H1 (cell line): ENCODE measurements at places on chromosomes 11 and 22. TPM values are rescaled to one million over a fixed set of nuclear protein-coding genes. Genes with fewer than 3 reads are reported as not detected.
A peak's percentile ranks its signal among the peaks of the same experiment; 100 is the strongest.

GRCh38 chr11:35663408-35663702 is 780 bp downstream of the TRIM44 start:
- DNase-seq: no peak

DNA sequence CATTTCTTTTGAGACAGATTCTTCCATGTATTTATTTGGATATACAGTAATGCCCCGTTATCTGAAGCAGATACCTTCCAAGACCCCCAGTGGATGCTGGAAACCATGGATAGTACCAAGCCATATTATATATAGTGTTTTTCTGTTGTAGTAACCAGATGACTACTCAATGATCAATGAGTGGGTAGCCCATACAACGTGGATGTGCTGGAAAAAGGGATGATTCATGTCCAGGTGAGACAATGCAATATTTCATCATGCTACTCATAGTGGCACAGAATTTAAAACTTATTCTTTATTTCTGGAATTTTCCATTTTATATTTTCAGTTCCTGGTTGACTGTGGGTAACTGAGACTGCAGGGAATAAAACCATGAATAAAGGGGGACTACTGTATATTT is 427.5 kb downstream of the METTL15 start:
- DNase-seq: no peak

GRCh38 chr11:58639103-58639502 is 16.6 kb downstream of the CNTF start:
- no peak for DNase-seq

DNA sequence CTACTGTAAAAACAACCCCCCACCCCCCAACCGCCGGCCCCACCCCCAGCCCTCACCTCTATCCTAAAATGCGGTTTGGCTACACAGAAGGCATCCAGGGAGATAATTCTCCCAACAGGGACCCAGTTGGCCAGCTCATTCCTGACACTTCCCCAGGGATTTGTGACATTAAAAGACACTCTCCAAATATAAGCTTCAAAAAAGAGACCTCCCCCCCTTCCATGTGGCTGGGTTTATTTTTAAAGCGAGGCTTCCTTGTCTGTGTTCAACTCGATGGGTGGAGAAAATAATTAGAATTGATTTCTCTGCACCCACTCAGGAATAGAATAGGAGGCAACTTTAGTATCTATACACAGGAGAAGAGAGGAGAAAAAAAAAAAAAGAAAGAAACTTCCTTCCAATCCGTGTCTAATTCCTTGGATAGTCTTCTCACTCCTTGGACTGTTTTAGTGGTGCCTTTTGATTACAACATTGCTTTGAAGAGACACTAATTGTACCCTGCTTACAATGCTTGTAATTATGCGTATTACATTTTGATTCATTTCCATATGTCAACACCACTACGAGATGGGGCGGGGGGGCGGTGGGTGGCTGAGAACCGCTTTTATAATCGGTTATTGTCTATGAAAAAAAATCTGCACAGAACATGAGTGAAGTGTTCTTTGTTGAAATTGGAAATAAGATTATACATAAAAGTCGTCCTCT is 500.4 kb downstream of the MIAT start:
- DNase-seq: no peak

GRCh38 chr11:86416494-86416893 is 41.8 kb downstream of the CCDC81 start:
- no peak for DNase-seq

DNA sequence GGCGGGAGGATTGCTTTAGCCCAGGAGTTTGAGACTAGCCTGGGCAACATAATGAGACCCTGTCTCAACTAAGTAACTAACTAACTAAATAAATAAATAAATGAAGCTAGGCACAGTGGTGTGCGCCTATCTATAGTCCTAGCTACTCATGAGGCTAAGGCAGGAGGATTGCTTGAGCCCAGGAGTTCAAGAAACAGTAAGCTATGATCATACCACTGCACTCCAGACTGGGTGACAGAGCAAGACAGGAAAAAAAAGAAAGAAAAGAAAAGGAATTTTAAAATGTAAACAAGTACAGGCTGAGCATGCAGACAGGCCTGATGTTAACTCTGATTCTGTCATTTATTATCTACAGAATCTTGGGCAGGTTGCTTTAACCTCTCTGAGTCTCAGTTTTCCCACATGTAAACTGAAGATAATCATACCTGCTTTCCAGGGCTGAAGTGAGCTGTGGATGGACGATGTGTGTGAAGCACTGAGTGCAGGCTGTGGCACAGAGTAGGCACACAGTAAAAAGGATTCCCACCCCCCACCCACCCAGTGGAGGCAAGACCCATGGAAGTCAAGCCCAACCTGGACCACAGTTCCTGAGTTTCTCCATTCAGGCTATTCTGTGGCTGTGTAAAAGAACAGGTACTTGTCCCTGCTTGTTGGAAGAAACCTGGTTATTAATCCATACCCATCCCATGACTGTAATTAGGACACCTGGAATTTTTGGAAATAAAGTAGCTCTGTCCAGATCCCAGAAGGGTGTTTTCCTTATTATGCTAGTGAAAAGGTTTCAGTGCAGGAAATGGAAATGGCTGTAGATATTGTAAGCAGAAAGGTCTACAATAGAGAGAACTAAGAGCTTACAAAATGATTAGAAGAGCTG is 18.7 kb upstream of the SCUBE2 start:
- no peak for DNase-seq

DNA sequence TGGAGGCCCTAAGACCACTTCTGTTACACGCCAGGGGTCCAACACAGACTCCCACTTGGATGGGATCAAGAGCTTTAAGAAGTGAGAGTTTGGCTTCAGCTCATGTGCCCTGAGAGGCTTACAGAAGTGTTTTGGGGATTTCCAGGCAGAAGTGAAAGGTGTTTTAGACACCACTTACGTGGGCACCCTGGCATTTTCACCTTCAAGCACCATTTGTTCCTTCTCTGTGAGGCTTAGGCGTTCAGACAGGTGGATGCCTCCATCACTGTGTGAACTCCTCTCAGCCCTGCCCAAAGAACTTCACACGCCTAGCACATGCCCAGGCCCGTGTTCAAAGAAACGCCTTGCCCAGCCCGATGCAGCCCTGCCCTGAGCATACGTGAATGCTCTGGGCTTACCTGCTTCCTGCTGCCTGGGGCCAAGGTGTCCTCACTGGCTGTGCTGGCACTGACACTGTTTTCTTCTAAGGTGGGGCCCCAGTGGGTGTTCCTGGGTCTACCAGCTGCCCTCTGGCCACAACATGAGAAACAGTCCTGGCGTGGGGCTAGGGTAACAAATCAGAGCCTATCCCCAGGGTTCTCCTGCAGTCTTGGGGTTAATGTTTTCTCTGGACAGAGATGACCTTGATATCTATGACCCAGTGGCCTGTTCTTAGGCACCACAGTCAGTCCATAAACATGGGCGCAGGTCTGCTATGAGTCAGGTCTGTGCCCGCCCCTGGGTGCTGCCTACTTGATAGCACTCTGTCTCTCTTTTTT is 34.0 kb downstream of the AMPD3 start:
- no peak for DNase-seq

- no peak for DNase-seq
Measured at GRCh38 chr11:84687433-84687832, 939.7 kb downstream of the DLG2 start.

GRCh38 chr11:120929664-120930154 is 94.2 kb upstream of the TBCEL start:
- peak; percentile 88 for DNase-seq

The CD3D gene
- total RNA-seq: not detected in 2 replicates

- DNase-seq: no peak
Measured at GRCh38 chr22:50698546-50698945, 25.9 kb downstream of the SHANK3 start.

GRCh38 chr11:108970221-108970991 is 305.5 kb downstream of the DDX10 start:
- no peak for DNase-seq

GRCh38 chr11:122977470-122978298 is 4.0 kb downstream of the BSX start:
- peak; percentile 49 for DNase-seq

DNA sequence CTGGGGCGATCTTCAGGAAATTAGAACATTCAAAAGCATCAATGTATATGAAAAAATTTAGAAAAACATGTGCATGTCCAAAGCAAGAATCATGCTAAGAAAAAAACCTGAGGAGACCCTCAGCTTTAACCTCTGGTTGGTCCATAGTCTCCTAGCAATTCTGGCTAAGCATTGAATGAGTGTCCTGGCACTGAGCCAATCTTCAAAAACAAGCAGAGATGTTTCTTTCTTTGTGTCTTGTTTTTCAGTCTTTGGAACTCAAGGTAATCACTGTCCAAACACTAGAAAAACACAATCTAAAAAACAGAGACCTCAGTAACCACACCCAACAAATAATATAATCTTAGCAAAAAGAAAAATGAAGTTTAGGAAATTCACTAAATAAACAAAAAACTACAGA is 205.4 kb upstream of the CARD18 start:
- no peak for DNase-seq

DNA sequence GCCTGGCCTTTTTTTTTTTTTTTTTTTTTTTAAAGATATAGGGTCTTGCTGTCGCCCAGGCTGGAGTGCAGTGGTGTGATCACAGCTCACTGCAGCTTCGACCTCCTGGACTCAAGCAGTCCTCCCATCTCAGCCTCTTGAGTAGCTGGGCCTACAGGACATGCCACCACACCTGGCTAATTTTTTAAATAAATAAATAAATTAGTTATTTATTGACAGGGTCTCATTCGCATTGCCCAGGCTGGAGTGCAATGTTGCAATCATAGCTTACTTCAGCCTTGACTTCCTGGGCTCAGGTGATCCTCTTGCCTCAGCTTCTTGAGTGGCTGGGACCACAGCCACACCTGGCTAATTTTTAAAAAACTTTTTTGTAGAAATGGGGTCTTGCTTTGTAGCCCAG is 10.5 kb downstream of the AP2A2 start:
- DNase-seq: no peak

DNA sequence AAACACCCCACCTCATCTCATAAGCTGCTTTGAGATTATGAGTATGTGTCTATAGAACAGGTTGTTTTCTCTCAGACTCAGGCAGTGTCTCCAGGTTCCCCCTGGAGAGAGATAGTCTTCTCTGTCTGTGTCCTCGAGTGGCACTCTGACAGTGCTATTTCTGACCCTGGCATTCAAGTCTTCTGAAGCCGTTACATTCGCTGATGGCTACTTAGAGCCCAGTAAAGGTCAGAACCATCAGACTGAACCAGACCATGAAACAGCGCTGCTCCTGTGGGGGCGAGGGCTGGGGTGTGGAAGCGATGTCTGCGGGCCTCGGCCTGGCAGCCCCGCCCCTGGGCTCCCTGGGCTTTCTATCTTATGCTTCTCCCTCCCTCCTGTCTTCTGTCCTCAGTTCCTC is 23.5 kb downstream of the SHISA8 start:
- DNase-seq: no peak

The TRIM48 gene
- not detected in 2 replicates for total RNA-seq

- peak; percentile 29 for DNase-seq
Measured at GRCh38 chr11:78653294-78653909, 78.7 kb upstream of the NARS2 start.

The PDE3B gene
- total RNA-seq: 9.9 and 10.9 TPM in 2 replicates

The IFTAP gene
- total RNA-seq: 22.3 and 23.9 TPM in 2 replicates

The CEP126 gene
- 1.3 and 1.9 TPM in 2 replicates for total RNA-seq

The KRTAP5-10 gene
- not detected in 2 replicates for total RNA-seq

DNA sequence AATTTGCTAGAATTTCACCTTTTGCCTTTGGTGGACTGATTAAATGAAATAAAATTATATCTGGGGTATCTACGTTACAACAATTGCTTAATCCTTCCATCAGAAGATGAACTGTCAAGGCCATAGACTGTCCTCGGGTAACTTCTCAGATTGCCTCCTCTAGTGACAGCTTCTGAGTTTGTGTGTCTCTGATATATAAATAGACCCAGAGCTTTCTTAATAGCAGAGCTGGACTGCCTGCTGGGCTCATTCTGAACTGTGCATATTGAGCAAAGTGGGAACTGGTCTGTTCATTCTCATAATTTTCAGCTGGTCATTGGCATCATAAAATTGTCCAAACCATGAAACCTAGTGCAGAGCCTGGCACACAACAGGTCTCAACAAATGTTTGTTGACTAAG is 99.1 kb upstream of the GRAMD1B start:
- DNase-seq: no peak

GRCh38 chr11:61860054-61860903 is 31.1 kb downstream of the FADS3 start:
- no peak for DNase-seq

DNA sequence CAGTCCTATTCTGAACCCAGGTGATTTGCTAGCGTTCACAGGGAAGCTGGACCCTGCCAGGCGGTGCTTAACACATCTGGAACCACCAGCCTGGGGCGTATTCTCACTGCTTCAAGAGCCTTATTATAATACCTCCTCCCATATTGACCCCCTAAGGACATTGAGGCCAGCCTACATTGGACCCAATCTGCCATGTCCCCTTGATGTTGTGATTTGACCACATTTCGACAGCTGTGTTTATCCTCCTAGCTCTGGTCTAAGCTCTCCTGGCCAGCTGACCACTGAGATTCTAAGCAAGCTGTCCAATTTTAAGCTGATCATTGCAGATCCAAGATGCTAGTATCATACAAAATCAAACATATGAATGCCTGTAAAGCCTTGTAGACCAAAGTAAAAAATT is 148.1 kb upstream of the BLID start:
- no peak for DNase-seq

GRCh38 chr11:73230931-73231330 is 12.8 kb downstream of the P2RY2 start:
- no peak for DNase-seq

DNA sequence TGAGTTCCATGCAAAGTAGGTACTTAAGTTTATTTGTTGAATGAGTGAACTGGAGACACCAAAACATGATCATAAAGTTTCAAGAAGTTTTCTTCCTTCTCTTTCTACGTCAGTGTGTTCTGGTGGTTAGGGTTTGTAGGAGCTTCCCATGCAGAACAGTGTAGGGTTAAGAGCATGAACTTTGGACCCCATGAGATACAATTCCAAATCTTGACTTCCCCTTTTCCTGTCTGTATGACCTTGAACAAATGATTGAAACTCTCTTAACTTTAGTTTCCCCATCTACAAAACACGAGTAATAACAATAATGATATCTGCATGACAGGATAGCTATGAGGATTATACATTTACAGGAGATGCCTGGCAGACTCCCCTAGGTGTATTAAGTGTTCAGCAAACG is 41.0 kb upstream of the TENM4 start:
- DNase-seq: no peak

DNA sequence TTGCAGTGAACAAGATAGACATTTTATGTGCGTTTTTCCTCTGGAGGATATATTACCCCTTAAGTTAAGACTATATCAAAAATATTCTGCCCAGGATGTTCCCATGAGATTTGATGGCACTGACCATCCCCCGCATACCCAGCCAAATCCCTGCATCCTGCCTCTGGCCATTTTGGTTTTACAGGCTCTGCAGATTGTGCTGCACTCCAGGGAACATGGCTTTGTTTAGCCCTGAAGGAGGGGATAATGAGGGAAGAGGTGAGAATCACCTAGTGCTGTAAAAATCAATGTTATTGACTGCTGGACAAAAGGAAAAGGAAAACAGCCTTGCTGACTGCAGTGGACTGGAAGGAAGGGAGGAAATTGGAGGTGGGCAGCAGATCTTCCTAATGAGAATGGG is 717.4 kb downstream of the DLG2 start:
- no peak for DNase-seq

- DNase-seq: no peak
Measured at GRCh38 chr11:34749666-34750659, 129.1 kb downstream of the EHF start.

The ZNF214 gene
- total RNA-seq: 3.2 and 5.0 TPM in 2 replicates
